ENCODE measurements at places on chromosomes 3 and 15.

DNA sequence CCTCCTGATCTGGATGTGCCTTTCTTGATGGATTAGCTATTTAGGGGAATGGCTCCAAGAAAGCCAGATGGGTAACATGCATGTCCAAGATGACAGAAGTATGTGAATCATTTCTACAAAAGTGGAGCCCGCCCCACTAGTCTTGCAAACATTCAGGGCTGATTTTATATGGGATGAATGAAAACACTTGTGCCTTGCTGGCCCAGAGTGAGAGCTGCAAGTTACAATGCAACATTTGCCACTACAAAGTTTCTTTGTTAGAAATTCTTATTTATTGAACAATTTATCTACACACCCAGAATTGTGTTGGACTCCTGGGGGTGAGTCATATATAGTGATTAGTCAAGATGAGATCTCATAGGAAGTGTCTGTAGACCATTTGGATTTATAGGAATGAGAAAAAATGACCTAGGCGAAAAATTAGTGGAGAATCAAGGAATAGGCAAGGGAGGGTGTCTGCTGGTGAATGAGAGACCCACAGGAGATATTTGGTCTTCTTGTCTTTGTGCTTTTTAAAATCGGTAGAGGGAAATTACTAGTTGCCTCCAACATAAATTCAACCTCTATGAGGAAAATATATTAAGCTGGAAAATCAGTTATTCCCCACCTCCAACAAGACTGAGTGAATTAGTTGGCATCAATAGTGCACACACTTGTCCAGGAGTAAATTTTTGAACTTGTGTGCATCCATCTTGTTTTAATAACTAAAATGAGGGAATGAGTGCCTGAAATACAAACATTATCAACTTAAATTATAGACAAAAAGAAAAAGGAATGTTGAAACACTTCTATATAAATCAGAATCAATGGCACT, 53.5 kb upstream of the DCBLD2 start:
- no peak for DNase-seq

GRCh38 chr3:62421207-62421606, 47.9 kb upstream of the FEZF2 start:
- DNase-seq = no peak

DNA sequence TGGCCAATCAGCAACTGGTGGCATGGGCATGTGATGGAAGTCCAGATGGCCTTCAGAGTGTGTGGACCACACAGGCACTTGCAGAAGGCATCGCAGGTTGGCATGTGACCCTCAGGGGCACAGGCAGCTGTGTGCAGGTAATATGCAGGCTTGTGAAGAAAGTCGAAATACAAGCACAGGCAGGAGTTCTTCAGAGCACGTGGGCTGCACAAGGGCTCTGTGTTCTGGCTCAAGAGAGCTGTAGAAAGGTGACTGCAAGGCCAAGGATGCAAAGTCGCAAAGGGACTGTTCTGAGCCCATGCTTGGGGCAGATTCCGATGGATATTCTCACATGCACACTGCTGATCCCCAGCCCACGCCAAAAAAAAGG, 8.3 kb downstream of the LRRC2 start:
- no peak for DNase-seq

DNA sequence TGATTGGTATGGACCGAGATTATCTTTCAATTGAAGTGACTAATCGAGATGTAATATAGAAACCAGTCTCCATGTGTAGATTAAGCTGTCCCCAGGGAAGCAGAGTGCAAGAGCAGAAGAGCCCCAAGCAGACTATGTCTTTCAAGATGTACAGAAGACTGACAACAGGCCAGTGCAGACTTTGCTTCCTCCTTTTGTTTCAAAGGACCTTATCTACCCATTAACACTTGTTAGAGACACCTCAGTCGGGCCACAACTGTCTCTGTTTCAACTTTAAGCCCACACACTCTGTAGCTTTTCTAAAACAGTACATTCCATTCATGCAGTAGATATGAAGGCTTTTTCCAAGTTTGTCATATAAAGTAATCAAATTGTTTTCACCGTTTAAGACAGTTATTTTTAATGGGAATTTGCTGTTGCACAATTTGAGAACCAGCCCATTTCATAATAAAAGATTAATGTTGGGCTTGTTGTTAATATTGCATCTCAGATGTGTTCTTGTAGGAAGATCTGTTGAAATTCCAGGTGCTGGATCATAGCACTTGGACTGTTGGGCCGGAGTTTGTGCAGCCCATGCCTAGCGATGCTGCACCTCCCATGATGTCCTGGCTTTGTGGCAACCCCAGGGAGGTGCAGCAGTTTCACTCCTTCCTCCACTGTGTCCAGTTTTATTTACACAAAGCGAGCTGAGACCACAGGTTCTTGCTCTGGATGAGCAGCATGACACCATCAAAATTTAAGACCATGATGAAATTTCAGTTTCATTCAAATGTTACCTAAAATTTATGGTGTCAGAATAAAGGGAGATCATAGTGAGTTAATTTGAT, 12.4 kb downstream of the GORASP1 start:
- no peak for DNase-seq

DNA sequence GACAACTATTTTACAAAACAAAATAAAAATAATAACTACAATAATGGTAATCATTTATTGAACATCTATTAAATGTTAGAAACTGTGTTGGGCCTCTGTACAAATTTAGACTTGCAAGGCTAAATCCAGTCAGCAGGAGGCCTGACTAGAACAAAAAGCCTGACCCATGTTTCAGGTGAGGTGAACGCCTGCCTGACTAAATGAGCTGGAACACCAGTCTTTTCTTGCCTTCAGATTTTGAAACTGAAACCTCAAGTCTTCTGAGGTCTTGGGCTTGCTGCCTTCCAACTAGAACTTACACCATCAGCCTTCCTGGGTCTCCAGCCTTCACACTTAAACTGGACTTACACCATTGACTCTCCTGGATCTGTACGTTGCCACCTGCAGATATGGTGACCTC, 706.9 kb downstream of the TBL1XR1 start:
- DNase-seq = no peak

DNA sequence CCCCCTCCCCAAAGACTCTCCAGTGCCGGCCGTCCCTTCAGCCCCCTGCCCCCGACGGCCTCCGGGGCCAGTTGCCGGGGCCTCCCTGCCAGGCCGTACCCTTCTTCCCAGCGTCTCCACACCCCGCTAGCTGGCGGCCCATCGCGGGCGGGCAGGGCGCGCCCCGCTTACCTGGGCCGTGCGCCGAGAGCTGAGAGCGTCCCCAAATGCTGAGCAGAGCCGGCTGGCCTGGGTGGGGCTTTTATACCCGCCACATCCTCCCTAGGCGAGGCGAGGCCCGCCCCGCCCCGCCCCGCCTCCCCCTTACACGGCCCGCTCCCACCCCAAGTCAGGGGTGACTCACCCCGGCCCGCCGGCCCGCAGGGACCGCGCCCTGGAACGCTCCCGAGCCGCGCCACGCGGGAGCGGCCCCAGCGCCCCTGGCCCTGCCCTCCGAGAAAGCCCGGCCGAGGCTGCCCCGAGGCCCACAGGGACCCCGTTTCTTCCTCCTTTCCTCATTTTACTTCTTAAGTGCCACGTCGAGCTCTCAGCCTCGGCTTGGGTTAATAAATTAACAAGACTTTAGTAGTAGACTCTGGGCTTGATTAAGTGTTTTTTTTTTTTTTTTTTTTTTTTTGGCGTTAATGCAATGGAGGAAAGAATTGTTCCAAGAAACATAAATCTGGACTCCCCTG, at the start of gene ANXA2:
Gene ANXA2, minus strand, starts transcription at position 215 of the 674 bp plus-strand sequence. CDS start 11,911 bp downstream, outside the sequence.
- peak; percentile 81 for DNase-seq

DNA sequence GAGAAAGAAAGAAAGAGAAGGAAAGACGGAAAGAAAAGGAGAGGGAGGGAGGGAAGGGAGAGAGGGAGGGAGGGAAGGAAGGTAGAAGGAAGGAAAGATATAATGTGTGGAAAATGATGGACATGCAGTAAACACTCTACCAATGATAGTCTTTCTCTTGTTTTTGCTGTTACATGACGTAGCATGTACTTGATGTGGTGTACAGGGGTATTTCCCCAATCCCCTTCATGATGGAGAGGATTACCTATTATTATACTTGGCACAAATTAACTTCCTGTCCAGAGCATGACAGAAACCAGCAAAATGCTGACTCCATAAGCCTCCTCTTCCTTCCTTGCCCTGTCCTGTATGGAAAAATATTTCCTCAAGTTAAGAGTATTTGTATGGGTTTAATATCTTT, 124.4 kb downstream of the B3GALNT1 start:
- DNase-seq = no peak

DNA sequence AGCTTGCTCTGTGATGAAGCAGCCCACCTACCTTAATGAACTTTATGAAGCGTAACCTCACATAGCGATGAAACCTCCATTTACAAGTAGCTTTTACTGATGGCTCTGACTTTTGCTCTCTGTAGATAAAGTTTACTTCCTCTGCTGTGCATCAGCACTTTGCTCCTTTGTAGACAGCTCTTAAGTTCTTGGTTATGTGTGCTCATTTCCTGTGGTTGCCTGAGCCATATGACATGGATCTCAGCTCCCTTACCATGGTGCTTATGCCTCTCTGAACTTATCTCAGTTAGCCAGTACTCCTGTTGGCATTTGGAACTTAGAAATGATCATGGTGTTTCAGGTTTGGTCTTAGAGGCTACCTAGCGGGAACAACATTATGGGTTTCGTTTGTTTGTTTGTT, 7.8 kb downstream of the MFSD1 start:
- DNase-seq = no peak

GRCh38 chr3:129620828-129621559, 14.5 kb upstream of the PLXND1 start:
- DNase-seq = no peak

GRCh38 chr15:94456226-94456625, 224.9 kb downstream of the MCTP2 start:
- no peak for DNase-seq

GRCh38 chr3:66383998-66384745, 116.7 kb downstream of the LRIG1 start:
- no peak for DNase-seq

DNA sequence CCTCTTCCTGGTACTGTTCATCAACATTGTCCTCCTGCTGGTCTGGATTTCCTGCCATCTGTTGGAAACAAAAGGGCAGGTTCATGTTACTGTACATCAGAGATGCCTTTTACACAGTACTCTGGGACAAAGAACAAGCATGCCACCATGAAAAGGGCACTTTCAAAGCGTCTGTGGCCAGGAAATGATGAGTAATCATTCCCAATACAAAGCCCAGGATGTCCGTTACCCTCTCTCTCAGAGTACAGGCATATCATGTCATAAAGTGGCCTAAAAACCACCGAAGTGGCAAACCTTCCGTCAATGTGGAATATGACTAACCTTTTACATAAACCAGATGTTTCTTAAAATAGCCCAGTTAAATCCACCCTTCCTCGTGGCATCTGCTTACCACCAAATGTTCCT, 71.2 kb downstream of the GOLIM4 start:
- DNase-seq = no peak

DNA sequence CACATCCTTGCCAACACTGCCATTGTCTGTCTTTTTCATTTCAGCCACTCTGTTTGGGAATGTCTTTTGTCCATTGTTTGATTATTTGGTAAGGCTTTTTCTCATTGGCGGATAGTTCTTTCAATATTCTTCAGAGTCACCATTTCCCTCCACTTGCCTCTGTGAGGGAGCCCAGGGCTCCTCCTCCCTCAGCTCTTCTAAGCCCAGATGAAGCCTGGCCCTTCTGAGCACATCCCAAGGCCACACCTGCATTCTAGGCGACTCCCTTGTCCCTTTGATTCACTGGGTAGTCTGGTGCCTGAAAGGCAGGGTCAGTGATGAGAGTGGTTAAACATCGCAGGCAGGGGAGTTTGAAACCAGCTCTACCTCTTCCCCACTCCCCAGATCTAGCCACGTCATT, 12.4 kb upstream of the LTF start:
- no peak for DNase-seq

- no peak for DNase-seq
Measured at GRCh38 chr3:197381371-197381770, 83.0 kb upstream of the DLG1 start.

DNA sequence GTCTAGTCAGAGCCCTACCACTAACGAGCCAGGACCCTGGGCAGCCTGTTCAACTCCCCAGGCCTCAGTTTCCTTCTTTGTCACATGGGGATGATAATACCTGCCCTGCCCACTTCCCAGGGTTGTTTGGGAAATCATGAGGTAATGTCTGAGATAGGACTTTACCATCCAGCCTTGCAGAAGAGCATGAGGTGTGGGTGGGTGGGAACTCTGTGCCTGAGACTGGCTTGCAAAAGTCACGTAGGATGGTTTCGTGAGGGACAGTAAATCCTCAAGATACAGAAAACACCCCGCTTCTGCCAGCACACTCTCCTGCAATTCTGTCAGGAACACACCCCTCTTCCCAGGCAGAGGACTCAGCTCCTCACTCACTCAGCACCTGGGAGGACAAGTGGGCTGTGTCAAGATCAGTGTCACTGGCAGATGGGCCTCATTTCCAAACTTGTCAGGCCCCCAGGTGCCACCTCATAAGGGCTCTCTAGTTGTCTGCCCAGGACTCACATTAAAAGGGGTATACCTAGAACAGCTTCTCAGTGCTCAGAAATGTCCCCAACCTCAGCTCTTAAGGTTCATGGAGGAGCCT, 58.4 kb downstream of the DAPK2 start:
- no peak for DNase-seq

DNA sequence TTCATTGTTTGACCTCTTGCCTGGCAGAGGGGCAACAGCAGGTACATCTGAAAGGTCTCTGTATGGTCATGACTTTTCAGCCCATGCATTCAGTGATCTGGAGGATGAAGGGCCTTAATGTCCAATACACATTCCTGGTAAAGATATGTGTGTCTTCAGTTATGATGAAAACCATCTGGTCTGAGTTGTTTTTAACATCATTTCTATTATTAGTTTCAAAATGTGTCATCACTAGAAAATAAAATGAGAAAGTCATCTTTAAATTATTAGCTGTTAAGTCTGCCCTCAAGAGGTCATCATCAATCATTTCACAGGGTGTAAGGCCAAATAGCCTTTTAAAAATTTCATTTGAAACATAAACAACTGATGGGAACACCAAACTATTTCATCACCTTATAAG, 92.1 kb upstream of the PLSCR4 start:
- no peak for DNase-seq

- no peak for DNase-seq
Measured at GRCh38 chr3:134810052-134810435, 15.0 kb downstream of the EPHB1 start.

GRCh38 chr15:96160269-96160668, 170.2 kb upstream of the NR2F2 start:
- DNase-seq = no peak

GRCh38 chr3:171801738-171802589, 8.3 kb downstream of the PLD1 start:
- no peak for DNase-seq

DNA sequence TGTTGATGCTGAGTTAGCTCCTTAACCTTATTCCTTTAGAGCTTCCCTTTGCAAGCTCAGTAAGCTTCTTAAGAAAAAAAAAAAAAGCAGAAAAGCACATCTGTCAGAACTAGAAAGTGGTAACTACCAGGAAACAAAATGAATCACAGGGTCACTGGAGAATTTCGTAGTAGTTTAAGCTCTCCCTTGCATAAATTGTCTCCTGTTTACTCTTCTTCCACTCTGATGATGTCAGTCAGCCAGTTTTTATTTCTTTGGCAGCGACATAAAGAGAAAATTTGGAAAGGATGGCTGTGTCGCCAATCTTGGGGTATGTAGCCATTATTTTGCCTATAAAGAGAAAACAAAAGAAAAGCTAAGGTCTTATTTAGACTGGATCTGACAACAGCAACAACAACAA, 3.2 kb upstream of the GABRR3 start:
- DNase-seq = no peak

All from stimulated activated CD4-positive, alpha-beta T cell treated with anti-CD3 and anti-CD28 coated beads, Interleukin-2, amount 100 ng/mL, for 24 hours (primary cell).